T1000 (cell line): ENCODE measurements at places on chromosomes 11 and 22.

DNA sequence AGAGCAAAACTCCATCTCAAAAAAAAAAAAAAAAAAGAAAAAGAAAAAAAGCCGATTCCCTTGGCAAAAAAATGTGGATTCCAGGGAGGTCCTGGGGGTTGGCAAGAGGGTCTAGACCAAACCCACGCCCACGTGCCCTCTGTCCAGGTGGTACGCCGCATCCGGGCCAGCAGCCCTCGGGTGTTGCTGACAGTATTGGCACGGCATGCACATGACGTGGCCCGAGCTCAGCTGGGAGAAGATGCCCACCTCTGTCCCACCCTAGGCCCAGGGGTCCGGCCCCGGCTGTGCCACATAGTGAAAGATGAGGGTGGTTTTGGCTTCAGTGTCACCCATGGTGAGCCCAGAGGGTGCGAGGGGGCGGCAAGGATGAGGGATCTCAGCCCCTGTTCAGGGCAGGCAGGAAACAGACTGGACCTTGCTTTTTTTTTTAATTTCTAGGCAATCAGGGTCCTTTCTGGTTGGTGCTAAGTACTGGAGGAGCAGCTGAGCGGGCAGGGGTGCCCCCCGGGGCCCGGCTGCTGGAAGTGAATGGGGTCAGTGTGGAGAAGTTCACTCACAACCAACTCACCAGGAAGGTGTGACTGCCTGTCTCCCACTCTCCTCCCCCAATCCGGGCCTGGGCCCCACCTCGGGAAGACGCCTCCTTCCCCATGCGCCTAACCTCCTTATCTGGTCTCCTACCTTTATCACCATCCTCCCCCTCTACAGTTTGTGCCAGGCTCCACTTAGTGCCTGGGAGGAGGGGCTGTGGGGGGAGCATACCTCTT, 2.0 kb downstream of the NHERF4 start:
- no peak for DNase-seq

DNA sequence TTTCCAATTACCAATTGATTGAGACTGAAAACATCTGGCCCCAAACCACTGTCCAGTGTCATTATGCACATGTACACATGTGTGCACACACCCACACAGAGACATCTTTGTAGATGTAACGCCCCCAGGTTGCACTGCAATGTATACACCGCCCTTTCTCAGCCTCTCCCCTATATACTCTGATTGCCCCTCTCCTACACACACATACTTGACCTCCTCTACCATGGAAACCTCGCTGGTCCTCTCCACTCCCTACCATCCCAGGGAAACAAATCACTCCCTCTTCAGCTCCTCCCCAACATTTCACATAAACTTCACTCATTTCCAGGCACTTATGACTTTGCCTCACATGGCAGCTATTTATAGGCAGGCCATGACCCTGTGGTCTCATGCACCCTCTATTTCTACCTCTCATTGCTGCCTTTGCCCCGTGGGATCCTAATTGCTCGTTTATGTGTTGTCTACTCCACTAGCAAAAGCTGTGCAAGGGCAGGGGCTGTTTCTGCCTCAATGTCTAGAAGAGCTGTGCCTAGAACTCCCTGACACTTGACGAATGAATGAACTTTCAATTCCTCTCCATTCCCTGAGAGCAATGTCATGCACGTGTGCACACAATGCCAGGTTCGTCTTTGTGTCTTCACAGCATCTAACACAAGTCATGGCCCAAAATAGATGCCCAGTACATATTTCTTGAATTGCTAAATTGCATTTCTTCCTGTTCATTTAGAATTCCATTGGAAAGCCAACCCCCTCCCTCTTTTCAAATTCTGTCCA, 10.0 kb upstream of the TMA7B start:
- DNase-seq, result no peak

DNA sequence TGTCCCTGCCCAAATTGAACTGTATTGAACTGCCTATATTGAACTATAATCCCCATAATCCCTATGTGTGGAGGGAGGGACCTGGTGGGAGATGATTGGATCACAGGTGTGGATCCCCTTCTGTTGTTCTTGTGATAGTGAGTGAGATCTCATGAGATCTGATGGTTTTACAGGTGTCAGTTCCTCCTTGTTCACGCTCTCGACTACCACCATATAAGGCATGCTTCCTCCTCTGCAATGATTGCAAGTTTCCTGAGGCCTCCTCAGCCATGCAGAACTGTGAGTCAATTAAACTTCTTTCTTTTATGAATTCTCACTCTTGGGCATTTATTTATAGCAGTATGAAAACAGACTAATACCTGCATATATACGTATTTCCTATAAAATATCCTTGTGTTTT, 206.5 kb upstream of the PDGFD start:
- no peak for DNase-seq

DNA sequence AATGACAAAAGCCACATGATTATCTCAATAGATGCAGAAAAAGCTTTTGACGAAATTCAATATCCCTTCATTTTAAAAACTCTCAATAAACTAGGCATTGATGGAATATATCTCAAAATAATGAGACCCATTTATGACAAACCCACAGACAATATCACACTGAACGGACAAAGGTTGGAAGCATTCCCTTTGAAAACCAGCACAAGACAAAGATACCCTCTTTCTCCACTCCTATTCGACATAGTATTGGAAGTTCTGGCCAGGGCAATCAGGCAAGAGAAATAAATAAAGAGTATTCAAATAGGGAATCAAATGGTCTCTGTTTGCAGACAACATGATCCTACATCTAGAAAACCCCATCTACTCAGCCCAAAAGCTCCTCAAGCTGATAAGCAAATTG, 52.0 kb downstream of the CASP12 start:
- DNase-seq, result no peak

GRCh38 chr11:104095791-104096190, 59.4 kb downstream of the DDI1 start:
- DNase-seq, result no peak

DNA sequence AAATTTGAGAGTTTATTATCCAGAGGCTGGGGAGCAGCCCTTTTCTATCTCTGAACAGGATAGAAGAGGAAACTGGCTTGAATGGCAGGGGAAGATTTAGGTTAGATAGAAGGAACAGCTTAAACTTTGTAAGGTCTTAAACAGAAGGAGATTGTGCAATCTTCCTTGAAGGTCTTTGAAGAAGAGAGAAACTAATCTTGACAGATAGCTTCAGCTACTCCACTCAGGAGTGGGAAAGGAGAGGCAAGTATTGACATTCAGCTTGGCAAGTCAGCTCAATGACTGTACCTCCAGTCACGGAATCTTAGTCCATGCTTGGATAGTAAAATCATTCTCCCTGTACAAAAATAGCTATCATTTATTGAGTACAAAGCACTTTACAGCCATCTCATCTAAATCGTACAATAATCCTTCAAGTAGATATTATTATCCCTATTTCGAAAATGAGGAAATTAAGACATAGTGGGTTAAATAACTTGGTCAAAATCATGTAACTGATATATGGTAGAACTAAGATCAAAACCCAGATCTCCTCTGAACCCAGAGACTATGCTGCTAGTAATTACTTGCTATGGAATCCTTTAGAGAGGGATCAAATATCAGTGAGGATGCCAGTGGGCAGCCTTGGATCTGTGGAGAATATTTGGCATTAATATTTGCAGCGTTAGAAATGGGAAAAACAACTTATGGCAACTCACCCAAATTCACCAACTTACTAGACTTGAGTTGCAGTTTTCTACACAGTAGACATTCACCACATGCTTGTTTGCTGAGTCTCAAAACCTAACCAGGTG, 14.6 kb downstream of the C11orf97 start:
- no peak for DNase-seq

DNA sequence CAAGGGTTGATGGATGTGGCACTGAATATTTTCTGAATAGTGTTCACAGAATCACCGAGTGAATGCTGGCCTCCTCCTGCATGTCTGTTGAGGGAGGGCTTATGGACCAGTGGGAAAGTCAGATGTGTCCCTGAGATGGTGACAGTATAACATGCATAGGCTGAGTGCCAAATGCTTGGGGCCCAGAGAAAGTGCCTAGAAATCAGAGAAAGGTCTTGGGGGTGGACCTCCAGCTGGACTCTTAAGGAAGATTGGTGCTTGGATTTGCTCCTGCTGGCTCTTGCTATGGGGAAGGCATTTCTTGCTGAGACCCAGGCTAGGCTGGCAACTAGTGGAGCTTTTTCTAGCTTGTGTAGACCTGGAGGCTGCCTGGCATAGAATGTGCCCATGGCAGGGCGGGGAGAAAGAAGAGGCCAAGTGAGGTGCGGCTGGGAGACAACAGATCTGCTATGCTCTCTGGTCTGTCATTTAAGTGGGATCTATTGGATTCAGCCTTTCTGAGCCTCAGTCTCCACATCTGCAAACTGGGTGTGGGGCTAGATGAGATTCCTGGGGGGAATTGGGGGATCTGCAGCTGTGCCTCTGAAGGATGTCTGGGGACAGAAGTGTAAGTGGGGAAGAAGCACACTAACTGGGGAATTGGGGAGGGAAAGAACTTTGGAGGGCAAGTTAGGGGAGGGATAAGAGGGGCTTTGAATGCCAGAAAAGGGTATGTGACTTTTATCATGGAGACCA, 27.4 kb downstream of the ZNRF3 start:
- DNase-seq, result no peak

DNA sequence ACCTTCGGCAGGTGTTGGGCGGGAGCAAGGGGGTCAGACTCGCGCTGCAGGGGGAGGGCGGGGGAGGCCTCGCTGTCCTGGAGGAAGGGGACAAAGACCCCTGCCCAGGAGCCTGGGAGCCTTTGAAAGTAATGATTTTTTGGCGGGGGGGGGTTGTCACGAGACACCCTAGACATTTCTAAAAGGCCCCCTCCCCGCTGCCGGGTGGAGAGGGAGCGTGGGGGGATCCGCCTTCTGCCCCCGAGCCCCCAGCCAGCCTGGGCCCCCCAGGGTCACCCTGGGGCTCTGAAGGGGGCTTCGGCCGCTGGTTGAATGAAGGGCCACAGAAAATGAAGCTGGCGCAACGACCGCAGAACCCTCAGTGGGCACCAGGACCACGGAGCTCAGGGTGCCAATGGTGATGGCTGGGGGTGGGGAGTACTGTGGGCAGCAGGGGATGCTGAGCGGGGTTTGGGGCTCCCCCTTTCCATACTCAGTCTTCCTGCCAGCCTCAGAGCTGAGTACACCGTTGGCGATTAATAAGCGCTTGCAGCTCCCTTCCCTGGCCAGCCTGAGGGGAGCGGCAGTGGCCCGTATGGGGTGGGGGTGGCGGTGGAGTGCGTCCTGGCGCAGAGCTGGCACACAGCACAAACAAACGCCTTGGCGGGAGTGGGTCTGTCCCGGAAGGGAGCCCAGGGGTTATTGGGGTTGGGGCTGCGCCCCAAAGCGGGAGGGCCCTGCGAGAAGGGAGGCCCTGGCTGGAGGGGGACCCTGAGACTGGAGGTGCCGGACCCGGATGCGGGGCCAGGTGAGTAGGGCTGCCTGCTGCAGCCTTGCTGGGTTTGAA, 1.2 kb upstream of the DUSP8 start:
- no peak for DNase-seq

- no peak for DNase-seq
These were observed 128.7 kb downstream of the TRIM44 start for GRCh38 chr11:35791088-35791958.

DNA sequence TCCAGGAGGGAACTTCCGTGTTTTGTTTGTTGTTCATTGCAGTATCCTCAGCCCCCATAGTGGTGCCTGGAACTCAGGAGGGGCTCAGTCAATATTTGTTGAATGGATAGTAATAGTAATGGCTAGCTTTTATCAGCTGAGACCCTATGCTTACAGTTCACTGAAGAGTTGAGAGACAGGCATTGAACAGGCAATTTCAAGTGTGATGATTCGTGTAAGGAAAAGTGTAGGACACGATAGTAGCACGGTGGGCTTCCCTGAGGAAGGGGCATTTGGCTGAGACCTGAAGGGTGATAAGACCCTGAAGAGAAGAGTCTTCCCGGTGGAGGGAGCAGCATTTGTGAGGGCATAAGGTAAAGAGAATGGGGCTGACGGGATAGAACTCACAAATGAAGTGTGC, 159.3 kb downstream of the COMMD9 start:
- DNase-seq, result no peak

DNA sequence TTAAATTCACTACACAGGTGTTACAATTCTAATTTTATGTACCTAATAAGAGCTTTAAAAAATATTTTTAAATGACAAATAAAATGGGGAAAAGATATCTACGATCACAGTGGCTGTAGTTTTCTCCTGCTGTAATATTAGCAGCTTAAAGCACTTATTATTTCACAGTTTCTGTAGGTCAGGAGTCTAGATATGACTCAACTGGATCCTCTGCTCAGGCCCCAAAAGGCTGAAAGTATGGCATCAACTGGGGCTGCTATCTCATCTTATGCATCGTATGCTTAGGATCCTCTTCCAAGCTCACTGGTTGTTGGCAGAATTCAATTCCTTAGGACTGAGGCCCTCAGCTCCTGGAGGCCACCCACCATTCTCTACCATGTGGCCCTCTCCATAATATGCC, 12.8 kb downstream of the FBXO3 start:
- no peak for DNase-seq

DNA sequence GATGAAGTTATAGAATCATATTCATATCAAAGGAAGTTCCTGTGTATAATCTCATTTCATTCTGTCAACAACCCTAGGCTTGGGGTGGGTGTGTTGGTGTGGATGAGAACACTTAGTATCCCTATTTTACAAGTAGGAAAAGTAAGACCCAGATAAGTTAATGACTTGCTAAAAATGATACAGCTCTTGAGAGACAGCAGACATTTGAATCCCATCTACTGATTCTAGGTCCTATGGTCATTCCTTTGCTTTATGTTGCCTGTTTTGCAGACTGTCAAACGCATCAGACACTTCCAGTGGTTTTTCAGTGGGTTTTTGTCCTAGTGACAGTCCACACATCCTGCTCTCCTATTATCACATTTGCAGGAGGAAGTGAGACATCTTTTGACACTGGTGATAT, 153.1 kb downstream of the TEAD1 start:
- no peak for DNase-seq

DNA sequence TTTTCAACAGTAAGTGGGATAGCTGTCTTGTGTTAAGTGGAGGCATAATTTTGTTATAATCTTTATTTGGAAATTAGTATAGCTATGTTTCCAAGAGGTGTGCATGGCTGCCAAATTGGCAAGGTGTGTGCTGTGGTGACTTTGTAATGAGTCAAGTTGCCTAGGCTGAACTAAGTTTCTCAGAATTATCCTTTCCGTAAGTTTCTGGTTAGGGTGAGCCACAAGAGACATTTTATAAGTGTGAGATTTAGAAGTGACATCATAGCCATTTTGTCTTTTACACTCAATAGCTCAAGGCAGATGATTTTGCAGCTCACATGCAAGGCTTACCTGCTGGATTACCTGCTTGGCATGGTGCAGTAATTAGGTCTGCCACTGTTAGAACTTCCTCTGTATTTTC, 90.3 kb downstream of the C11orf87 start:
- no peak for DNase-seq

GRCh38 chr11:109658190-109658589, 236.2 kb downstream of the C11orf87 start:
- DNase-seq, result no peak

- no peak for DNase-seq
These were observed 12.2 kb upstream of the RPS3 start for GRCh38 chr11:75386942-75387630.

GRCh38 chr11:132264616-132265015, 894.2 kb downstream of the NTM start:
- no peak for DNase-seq

- peak; percentile 35 for DNase-seq
These were observed 722 bp upstream of the GUCY1A2 start for GRCh38 chr11:107018902-107019493.
